WTC11 (cell line): ENCODE measurements at places on chromosomes 13 and 19.
A peak's percentile ranks its signal among the peaks of the same experiment; 100 is the strongest.

DNA sequence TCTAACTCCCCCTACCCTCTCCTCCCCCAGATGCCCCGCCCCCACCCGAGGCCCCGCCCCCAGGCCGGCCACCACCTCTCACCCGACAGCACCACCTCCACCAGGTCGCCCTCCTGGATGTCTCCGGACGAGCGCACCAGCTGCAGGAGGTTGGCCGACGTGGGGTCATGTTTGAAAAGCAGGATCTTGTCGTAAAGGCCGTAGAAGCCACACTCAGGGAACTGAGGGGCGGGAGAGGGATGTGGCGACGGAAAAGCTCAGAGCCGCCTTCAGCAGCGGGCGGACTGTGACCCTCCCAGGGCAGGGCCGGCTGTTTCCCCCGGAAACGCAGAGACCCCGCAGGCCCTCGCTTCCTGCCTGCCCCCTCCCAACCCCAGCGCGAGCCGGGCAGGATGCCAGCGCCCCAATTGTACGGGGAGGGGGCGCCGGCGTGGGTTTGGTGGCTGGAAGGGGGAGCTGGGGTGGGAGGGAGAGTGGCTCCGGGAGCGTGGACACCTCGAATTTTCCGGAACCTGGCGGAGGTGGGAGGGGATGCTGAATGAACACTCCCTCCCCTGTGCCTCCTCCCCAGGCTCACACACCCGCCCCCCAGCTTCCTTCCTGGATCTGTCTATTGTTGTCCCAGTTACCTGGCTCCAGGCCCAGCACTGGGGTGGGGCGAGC lies 3.0 kb downstream of the PRKD2 start:
- peak; percentile 82 for DNase-seq

DNA sequence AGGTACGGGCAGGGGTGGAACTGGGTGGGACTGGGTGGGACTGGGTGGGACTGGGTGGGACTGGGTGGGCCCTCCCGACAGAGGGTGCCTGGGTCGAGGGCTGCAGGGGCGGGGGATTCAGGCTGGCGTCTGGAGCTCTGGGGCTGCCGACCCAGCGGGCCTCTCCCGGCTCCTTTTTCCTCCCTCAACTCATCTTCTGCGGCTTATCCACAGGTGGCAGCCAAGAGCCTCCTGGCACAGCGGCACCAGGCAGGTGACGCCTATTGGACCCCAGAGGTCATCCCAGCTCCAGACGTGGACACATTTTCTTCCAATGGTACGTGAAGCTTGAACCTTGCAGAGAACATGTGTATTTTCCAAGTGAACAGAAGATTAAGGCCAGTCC lies 533 bp downstream of the ZNF544 start:
- DNase-seq = peak; percentile 60

DNA sequence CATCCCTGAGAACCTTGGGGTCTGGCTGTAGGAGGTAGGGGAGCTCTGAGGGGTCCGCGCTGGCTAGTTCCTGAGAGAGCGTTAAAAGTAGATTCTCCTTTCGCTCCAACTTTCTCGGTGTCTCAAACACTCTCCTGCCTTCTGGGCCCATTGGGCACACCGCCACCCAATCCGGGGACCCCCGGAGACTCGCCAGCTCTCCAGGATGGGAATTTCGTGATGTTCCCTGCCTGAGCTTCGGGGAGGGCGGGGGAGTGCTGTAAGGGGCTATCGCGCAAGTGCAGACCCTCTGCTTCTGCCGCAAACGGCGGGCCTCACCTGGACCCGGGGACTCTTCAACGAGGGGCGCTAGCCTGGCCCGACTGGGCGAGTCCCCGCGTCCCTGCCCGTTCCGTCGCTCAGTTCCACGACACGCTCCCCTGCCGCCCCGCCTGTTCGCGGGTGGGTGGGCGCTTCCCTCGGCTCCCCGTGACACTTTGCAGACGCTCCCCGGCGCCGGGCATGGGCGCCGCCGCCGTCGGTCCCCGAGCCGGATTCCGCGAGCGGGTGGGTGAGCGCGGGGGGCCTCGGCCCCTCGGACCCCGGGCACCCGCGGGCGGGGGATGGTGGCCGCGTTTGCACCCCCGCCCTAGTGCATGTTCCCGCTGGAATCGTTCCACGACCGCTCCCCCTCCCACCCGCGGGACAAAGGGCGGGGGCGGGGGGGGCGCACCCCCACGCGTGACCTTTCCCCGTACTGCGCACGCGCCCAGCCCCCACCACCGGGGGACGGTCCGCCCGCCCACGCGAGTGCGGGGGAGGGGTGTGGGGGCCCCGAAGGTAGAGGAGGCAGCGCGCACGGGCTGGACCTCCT lies at the start of gene CCDC106:
TSS of gene CCDC106 (plus strand) at position 481 of the 853 bp plus-strand sequence. CDS start 835 bp downstream, outside the sequence.
- DNase-seq = peak; percentile 85

- DNase-seq = peak; percentile 73
These were observed at the start of gene SPRED3 for GRCh38 chr19:38388349-38389100. SPRED3 (plus strand) TSS chr19:38388697; CDS start chr19:38390303, 1,606 bp downstream.

GRCh38 chr19:18107235-18107634 lies 9.7 kb downstream of the MAST3 start:
- DNase-seq = no peak

GRCh38 chr13:65460136-65460535 lies 1770.0 kb downstream of the PCDH9 start:
- DNase-seq = no peak

DNA sequence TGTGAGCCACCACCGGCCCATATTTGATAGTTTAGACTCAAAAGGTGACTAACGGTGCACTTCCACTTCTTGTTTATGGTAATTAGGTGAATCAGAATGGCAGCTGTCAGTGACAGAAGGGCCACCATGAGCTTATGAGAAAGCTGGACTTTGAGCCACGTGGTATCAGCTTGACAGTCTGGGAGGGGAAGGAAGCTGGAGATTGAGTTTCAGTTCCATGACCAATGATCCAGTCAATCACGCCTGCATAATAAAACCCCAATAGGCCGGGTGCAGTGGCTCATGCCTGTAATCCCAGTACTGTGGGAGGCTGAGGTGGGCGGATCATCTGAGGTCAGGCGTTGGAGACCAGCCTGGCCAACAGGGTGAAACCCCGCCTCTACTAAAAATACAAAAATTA lies 8.2 kb downstream of the EID2B start:
- no peak for DNase-seq

DNA sequence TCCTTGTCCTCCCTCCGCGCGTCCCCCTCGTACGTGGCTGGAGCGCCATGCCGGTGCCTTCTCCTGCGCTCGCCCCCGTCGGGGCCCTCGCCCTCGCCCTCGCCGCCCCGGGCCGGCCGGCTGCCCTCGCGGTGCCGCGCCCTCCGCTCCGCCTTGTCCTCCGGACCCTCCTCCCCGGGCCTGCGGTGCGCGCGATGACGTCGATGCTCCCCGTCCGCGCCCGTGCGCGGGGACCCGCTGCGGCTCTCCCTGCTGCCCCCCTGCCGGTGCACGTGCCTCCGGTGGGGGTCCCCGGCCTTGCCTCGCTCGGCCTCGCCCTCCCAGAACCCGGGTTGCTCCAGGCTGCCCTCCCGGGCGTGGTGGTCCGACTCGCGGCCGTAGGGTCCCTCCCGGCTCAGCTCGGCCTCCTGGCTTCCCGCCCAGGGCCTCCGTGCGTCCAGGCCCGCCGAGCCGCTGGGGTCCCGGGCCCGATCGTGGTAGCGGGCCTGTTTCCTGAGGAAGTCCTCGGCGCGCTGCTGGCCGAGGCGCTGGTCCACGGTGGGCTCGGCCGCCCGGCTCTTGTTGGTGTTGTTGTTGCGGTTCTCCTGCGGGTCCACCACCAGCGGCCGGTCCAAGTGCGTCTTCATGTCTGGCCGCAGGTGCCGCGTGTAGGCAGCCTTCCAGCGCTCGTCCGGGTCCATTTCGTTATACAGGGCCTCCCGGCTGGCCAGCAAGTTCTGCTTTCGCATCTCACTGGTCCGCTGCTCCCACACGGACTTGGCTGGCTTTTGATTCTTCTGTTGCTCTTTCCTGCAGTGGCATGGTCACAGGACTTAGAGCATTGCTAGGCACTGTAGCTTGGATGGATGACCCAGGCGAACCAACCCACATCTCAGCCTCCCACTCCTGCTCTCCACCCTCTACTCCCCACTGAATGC lies 148.6 kb downstream of the IER2 start:
- DNase-seq = peak; percentile 22

- DNase-seq = no peak
These were observed 20.0 kb upstream of the UPF3A start for GRCh38 chr13:114261328-114261965.
